Stimulated activated CD4-positive, alpha-beta T cell treated with anti-CD3 and anti-CD28 coated beads, Interleukin-2, amount 100 ng/mL, for 4 hours (primary cell): ENCODE measurements at places on chromosomes 3 and 15.

GRCh38 chr15:40831861-40832260 lies 3.4 kb upstream of the PPP1R14D start:
- DNase-seq, result no peak

GRCh38 chr3:18119866-18120265 lies 305.3 kb downstream of the SATB1 start:
- no peak for DNase-seq

GRCh38 chr3:86929046-86929445 lies 61.9 kb downstream of the VGLL3 start:
- no peak for DNase-seq

DNA sequence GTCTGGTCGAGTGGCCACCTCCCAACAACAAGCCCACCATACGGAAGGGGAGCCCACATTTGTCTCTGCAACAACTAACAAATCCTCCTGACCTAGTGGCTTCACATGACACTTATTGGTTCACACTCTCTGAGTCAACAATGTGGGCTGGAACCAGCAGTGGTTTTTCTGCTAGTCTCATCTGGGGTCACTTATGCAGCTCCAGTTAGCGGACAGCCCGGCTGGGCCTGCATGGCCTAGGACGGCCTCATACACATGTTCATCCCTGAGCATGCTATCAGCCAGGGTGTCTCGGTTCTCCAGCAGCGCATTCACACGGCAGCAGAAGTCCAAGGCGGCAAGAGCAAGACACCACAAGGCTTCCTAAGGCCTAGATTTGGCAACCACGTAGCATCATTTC lies 281.7 kb downstream of the XXYLT1 start:
- DNase-seq, result no peak

- no peak for DNase-seq
These were observed 150.2 kb upstream of the CBLB start for GRCh38 chr3:106018929-106019550.

DNA sequence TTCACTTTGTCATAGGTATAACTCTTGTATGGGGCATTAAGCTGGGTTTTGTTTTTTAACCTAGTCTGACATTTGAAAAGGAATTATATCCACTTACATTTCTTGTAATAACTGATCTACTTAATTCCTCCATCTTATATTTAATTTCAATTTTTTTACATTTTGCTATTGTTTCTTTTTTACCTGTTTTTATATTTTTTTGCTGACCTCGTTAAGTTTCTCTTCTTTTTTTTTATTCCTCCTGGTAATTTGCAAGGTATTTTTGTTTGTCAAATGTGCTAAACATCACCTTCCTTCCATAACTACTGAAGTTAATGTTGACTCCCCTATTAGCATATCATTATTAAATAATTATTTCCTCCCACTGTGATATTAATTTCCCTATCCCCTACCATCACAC lies 87.7 kb upstream of the NR2F2 start:
- no peak for DNase-seq

- no peak for DNase-seq
These were observed 277.4 kb downstream of the ERC2 start for GRCh38 chr3:56190771-56191305.

GRCh38 chr3:20323307-20323927 lies 137.4 kb upstream of the SGO1 start:
- DNase-seq, result no peak

DNA sequence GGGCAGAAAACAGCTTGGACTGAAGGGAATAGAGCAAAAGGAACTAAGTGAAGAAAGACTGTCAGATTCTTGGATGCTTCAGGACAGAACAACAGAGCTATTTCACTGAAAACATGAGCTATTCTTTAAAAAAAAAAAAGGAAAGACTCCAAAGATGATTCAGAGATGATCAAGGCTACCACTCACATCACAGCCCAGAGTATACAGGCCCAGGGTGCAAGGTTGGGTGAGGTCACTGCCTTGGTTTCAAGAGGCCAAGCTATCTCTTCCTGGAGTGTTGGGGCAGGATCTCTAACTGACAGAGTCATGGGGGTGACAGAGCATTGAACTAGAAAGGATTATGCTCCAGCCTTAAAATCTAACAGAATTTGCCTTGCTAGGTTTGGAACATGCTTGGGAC lies 118.1 kb downstream of the AGBL1 start:
- DNase-seq, result no peak

DNA sequence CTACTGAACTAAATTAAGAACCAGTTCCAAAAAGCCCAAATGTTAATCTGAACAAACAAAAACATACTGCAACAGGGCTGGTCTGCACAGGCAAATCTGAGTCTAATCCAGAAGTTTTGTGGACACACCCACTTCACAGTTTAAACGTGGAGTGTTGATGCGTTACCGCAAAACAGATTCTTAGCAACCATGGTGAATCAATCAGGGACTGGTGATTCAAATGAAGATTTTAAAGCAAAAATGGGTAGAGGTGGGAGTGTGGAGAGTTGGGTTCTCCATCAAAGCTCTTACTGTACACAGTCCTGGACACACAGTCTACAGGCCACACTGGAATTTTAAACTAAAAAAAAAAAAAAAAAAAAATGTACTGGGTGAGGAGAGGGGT lies 5.2 kb downstream of the ANXA2 start:
- no peak for DNase-seq

- DNase-seq, result no peak
These were observed 189.5 kb downstream of the SHOX2 start for GRCh38 chr3:157916672-157917071.

GRCh38 chr3:25452192-25452591 lies 24.1 kb downstream of the RARB start:
- DNase-seq, result no peak

DNA sequence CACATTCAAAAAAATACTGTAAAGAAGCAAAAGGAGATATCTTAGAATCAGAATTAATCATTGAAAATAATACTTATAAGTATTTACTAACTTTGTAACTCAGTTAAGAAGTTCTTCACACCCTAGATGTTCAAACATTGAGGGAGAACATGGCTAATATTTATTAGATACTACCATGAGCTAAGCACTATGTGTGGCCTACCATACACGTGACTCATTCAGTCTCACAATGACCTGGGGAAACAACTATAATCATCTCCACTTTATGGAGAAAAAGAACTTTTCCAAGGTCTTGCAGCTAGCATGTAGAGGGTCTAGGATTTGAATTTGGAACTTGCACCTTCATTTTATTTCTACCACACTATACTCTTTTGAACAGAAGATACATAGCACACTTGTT lies 361.9 kb upstream of the CFAP20DC start:
- DNase-seq, result no peak

DNA sequence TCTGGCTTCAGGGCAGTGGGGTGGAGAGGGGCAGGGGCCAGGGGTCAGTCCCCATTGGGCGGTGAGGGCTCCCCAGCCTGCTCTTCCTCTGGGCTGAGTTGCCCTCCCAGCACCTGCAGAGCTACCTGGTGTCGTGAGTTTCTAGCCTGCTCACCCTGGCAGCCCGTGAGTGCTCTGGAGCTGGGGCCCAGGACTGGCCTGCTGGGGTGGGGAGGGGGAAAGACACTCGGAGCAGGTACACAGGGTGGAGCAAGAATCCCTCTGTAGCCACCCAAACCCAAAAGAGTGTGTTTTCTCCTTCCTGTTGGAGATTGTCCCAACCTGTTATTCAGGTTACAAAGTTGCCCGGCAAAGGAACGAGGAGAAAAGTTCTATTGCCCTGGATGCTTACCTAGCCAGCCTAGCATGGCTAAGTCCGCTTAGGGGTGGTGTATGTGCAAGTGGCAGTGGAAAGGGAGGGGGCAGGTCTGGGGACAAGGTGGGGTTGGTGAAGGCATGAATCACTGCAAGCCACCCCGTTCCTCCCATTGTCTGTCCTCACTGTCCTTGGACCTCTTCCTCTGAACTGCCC lies 8.9 kb downstream of the FAM3D start:
- DNase-seq, result no peak

DNA sequence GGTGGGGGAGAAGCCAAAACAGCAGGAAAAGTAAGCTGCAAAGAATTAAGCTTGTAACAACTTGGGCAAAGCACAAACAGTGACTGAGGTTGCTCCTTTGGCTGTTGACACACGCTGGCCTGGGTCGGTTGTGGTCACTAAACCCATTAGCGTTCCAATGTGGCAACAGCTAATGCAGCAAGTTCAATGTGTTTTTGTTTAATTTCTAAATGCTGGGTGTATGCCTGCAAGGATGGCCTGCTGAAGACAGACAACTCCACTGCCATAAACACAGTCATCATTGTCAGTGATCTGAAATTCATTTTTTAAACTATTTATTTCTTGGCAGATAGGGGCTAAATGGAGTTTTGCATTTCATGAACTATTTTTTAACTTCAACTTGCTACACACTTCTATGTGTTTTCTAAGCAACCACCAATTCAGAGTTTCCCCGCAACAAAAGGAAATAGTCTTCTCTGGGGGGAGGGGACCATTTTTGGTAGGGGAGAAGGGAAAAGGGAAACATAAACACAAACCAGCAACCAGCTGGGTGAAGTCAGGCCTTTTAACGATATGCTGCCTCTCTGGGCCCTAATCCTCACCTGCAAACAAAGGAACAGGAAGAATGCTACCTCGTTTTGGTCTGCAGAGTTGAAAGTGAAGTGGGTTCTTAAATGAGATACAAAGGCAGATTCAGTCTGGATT lies 34.8 kb upstream of the WNT5A start:
- DNase-seq, result no peak

GRCh38 chr3:41202834-41203345 lies 3.6 kb downstream of the CTNNB1 start:
- no peak for DNase-seq

DNA sequence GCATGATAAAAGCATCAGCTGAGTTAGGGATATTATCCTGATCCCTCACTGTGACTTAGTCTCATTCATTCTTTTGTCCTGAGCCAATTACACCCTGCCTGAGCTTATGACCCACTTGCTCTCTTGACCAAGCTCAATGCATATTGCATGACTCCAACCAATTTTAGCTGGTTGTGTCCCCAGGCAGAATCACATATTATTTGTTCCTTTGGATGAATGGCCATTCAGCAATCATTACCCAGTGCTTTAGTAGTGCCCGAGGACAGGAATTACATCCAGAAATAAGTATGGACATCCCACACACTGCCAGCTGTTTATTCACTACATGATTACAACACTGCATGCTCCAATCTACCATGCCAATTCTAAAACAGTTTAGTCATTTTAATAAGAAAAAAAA lies 322.5 kb downstream of the ZBBX start:
- DNase-seq, result no peak

- no peak for DNase-seq
These were observed at the start of gene PCOLCE2 for GRCh38 chr3:142888481-142889211. Gene PCOLCE2 (minus strand): TSS chr3:142889083. CDS start chr3:142888896, 187 bp downstream.

GRCh38 chr3:139264375-139264774 lies 79.4 kb upstream of the MRPS22 start:
- no peak for DNase-seq

DNA sequence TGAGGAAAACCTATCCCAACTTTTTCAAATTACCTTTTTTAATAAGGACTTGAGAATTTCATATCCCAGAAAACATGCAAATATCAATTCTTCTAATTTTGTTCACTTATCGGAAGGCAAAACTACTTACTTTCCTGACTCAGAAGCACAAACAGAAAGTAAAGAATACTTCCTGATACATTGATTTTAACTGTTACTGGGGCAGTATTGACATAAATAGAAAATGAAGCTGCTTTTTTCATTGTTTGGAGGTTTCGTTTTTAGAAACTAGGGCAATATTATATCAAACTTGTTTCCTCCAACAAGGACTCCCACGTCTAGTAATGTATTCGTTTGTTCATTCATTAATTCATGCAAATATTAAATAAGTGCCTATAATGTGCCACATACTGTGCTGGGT lies 19.1 kb downstream of the PAQR9 start:
- DNase-seq, result no peak

- no peak for DNase-seq
These were observed 398.3 kb downstream of the MFSD1 start for GRCh38 chr3:159200176-159200575.

- DNase-seq, result peak; percentile 5
These were observed 216.9 kb downstream of the IGSF11 start for GRCh38 chr3:118817748-118818165.

- no peak for DNase-seq
These were observed 4.0 kb upstream of the POPDC2 start for GRCh38 chr3:119664370-119664769.

DNA sequence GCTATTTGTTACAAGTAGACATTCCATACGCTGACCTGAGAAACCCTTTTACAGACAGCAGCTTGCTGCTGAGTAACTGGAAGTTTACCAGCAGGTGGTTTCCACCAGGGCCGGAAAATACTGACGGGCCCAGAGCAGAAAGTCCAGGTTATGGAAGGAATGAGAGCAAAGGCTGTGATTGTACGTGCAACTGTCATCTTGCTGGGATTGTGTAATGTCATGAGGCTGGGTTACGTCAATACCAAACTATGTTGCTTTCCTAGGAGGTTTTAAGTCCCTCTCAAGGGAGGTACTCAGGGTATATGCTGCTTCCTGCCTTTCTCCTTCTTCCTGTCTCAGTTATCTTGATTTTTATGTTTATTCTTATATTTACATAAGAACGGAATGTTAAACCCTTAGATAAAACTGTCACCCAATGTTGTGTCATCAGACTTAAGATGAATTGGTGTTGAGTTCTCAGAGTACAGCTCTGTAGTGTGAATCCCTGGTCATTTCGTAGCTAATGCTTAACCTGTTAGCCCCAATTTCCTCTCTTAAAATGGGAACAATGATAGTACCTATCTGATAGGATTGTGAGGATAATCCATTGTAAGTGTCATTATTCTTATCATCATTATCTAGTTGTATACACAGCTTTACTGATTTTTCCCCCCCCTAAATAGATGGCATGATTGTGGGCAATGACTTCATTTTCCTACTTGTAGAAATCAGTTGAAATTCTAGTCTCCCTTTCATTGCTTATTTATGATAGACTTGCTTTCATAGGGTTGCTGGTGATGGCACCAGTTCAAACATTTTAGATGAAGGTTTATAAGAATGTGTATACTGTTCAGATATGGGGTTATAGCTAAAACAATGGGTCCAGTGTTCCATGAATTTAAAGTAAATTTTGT lies 101.4 kb downstream of the FNDC3B start:
- DNase-seq, result no peak

GRCh38 chr15:48913141-48913540 lies 35.2 kb downstream of the EID1 start:
- no peak for DNase-seq
